Left forelimb (tissue), 1 donor: ENCODE measurements at places on chromosomes 2 and 18.
A peak's percentile ranks its signal among the peaks of the same experiment; 100 is the strongest.

DNA sequence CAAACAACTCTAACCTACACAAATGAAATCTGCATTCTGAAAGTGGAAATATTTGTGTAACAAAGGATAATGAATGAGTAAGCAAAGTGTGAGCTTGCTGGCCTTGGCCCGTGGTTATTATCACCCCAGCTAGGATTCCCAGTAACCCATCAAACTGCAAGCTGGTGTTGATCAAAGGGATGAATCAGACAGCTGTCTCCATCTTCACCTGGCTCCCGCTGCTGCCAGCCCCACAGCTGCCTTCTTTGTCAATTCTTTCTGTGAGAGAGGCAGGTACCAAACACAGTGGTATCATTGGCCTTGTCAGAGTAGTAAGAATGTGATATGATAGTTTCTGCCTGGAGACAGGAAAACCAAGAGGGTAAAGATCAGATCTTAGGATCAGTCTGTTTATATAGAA lies 25.2 kb upstream of the RGPD4 start:
- DNase-seq: no peak

DNA sequence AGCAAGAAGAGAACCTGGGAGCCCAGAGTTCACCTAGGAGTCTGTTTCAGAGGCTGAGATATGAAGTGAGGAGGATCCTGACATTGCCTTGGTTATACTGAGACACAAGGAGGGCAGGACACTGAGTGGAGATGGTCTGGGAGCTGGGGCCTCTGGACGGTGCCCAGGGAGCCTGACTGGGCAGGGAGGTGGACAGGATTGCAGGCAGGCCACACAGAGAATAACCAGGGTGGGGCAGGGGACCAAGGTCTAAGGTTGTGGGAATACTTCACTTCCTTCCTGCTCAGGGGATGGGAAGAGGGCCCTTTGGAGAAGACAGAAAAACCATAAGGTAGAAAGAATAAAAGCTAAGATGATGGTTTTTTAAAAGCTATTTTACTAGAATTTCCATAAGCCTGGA lies 18.7 kb downstream of the EDAR start:
- DNase-seq: no peak

- peak; percentile 48 for DNase-seq
Measured at GRCh38 chr2:100982431-100982861, 19.6 kb upstream of the RPL31 start.

DNA sequence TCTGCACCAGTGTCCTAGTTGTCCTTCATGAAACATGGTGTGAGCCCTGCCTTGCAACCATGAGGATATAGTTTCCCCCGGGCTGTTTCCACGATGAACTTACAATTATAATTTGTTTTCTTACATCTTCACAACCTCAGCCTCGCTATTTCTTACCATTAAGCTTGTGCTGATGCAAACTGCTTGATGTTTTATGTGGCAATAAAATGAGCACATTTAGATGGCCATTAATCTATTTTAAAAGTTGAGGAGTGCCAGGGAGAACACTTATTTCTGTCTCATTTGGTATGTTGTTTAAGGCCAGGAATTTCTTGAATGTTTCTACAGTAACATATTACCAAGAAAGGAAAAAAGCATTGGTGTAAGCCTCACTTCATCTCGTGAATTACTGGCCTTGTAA lies 214.5 kb upstream of the SLC8A1 start:
- DNase-seq: no peak

- DNase-seq: no peak
Measured at GRCh38 chr2:45637440-45637839, 14.0 kb upstream of the PRKCE start.

DNA sequence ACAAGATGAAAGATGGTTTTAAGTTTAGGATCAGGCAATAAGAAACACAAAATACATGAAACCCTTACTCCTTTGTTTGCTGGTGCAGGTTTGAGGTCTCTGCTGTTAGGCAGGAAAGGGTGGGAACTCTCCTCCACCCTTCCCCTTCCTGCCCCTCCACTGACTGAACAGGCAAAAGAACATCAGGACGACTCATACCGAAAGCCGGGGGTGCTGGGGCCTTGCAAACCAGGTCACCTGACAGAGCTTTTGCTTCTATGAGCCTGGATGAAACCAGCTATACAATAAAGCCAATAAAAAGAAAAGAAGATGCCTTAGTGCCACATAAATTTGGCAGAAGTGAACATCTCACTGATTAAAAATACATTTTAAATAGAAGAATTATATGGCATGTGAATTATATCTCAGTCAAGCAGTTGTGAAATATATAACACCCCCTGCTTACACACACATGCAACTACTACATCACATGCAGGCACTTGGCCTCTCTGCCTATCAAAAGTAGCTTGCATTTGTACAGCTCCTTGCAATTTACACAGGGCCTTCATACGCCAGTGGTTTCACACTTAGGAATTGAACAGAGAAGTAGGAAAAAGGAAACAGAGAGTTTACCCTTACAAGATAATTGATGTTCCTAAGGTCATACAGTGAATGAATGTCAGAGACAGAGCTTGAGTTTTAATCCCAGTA lies 215.1 kb upstream of the TRIB2 start:
- no peak for DNase-seq

- DNase-seq: no peak
Measured at GRCh38 chr2:47077442-47078117, 77.5 kb downstream of the STPG4 start.

- DNase-seq: no peak
Measured at GRCh38 chr2:199994371-199994770, 39.0 kb downstream of the MAIP1 start.

DNA sequence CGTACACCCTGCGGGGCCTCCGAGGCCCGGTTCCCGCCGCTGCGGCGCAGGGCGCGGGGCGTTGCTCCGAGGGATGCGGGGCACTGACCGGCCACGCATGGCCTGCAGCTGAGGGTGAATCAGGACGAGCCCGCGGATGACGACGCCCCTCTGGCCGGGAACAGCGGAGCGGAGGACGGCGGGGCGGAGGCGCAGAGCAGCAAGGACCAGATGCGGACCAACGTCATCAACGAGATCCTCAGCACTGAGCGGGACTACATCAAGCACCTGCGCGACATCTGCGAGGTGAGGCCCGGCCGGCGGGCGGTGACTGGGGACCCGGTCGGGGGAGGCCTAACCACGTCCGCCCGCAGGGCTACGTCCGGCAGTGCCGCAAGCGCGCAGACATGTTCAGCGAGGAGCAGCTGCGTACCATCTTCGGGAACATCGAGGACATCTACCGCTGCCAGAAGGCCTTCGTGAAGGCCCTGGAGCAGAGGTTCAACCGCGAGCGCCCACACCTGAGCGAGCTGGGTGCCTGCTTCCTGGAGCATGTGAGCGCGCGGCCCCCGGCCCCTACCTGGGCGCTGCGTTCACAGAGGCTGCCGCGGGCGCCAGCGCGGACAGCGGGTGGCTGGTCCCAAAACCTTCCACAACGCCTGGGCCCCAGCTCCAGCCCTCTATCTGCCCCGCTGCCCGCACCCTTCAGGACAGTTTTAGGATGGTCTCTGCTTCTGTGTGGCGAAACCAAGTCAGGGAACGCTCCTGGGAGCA lies 53.2 kb downstream of the FAM168B start:
- DNase-seq: no peak

- no peak for DNase-seq
Measured at GRCh38 chr2:144230448-144231085, 289.4 kb downstream of the ZEB2 start.

DNA sequence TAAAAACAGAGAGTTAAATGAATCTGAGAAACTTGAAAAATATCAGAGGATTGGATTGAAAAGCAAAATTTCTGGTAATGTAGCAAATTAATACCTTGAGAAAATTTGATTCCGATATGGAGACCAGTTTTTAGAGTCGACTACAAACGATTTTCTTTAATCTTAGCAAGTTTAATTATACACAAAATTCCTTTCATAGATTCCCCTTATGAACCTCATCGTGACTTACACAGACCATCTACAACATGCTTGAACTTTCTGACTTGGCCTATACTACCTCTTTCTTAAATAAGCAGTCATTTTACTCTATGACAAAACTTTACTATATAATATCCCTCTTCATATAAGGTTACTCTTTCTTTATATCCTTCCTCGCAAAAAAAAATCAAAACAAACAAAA lies 769.6 kb upstream of the CRIM1 start:
- no peak for DNase-seq

DNA sequence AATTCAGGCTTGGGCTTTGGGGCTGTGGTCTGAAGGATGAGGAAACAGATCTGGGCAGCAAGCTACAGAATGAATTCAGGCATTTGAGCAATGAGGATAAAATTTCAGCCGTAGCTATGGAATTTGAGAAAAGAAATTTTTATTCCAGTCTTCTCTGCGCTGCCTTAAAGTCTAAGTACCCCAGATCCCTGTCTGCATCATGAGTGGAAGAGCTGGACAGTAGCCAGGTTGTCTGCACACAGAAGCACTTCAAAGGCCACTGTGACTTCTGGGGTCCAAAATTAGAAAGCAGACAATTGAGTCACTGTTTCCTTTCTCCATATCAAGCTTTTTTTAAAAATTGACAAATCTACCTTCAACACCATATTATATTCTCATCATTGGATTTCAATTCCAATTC lies 787.6 kb upstream of the GCFC2 start:
- no peak for DNase-seq

DNA sequence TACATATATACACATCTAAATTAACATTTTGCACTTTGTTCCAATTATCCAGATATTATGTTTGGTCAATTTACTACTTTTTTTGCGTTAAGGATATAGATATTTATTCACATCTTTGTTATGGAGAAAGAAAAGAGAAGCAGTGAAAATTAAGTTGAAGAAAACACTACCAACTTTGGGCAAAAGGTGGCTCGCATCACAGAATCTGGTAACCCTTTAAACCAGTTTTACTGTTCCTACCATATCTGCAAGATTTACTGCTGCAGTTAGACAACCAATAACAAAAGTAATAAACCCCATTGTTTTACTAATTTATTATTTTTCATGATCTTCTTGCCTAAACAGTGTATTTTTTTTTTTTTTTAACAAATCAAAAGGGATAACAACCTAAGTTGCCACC lies 53.6 kb downstream of the SMAD2 start:
- DNase-seq: no peak

GRCh38 chr2:147181351-147182029 lies 663.3 kb upstream of the ACVR2A start:
- DNase-seq: no peak

DNA sequence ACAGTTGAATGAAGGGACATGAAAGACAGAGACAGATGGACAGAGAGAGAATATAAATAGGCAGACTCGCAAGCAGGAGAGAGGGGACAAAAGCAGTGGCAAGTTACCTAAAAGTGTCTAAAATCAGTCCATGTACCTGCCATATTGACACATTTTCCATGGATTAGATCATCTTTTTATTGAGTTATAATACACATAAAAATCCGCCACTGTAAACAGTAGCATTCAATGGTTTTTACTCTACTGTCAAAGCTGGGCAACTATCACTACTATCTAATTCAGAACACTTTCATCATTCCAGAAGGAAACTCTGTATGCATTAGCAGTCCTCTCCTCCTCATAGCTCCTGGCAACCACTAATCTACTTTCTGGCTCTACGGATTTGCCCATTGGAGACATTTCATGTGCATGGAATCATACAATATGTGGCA lies 10.1 kb downstream of the CFAP210 start:
- DNase-seq: no peak

GRCh38 chr2:146324951-146325350 lies 1519.9 kb upstream of the ACVR2A start:
- no peak for DNase-seq
